HEK293T (cell line): ENCODE measurements at places on chromosomes 11 and 22.

GRCh38 chr22:49777569-49778249 lies 50.0 kb downstream of the BRD1 start:
- DNase-seq: no peak

DNA sequence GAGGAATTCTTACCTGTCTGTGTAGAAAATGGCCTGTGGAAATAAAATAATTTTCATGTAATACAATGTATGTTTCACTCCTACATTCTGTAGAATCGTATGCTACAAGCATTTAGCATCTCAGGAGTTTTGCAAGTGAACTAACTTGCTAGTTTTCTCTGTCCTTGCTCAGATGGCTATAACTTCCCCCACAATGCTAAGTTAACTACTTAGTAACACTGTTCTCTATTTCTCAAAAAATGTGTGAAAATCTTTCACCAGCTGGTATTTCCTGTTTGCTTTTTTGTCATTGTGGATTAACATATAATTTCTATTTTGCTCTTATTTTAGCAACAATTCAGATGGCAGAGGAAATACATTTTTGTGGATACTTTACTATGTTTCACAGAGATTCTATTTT lies 4.4 kb downstream of the OR4S2 start:
- DNase-seq: no peak

DNA sequence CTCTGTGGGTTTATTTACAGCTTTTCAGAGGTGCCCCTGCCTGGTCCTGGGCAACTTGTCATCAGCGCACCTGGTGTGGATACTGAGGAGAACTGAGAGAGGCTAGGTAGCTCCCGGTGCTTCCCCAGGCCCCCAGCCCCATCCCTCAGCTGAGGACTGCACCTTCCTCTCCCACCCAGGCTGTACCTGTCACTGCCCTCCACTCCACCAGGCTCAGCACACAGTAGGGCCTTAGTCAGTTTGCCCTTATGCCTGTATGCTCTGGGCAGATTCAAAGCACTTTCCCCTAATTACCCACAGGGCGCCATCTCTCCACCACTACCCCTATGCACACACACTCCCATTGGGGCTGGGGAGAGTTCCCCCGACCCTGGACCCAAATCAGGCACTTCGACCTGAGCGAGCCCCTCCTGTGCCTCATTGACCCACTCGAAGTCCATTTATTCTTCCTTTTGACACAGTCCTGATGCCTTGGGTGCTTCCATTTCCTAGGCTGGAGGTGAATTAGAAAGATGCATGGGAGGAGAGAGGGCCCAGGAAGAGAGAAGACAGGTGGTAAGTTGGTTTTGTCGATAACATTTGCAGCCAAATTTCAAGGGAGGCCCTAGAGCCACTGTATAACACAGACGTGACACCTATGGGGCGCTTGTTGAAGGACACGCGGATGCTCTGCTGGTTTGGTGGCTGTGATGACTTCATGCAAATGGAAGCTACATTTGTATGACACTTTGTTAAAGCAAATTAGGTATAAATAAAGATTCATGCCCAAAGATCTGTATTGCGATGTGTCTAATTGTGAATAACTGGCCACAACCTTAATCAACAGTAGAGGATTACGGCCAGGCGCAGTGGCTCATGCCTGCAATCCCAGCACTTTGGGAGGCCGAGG lies 13.8 kb upstream of the PICK1 start:
- no peak for DNase-seq

GRCh38 chr11:72005347-72006260 lies 6.9 kb downstream of the IL18BP start:
- DNase-seq: no peak

GRCh38 chr11:45181193-45181888 lies 34.9 kb downstream of the PRDM11 start:
- no peak for DNase-seq

DNA sequence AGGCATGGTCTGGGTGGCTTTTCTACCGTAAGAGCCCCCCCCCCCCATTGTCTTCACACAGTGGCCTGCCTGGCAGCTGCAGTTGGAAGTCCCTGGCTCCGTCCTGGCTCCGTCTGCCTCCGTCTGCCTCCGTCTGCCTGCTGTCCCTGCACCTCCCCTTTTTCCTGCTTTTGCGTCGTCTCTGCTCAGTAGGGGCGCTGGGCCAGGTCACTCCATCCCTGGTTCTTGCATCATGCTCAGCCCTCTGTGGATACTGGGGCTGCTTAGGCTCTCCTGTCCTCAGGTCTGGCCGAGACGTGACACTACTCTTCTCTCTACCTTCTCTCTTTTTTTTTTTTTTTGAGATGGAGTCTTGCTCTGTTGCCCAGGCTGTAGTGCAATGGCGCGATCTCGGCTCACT lies 27.8 kb downstream of the AP2A2 start:
- DNase-seq: no peak

GRCh38 chr22:27462190-27462589 lies 339.4 kb downstream of the MN1 start:
- no peak for DNase-seq

DNA sequence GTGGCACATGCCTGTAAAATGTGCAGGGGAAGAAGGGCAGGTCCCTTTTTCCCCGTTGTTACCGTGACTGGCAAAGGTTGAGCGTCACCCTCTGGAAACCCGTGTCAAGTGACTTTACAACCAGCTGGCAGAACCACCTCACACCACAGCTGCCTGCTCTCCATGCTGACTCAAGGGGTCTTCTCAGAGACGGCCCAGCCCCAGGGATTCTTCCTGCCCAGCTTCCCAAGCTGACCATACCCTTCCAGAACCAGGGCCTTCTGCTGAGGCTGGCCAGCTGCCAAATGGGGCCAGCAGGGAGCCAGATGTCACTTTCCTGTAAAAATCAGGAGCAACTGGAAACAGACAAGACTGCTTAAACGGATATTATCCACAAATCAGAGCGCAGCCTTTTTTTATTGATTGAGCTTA lies 6.3 kb downstream of the PC start:
- DNase-seq: no peak

DNA sequence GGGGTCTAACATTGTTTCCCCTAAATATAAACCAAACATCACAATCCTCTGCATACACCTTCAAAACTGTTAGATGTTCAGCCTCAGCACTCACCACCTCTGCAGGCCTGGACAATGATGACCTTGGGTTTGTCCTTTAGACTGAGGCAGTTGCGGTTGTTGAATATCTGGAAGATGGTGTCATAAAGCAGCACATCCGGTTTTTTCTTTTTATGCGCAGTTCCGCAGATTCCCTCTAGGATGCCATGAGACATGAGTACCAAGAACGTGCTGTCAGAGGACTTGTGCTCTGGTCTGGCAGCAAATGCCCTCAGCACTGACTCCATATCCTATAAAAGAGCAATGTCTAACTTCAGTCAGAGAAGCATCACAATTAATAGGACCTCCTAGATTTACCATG lies 22.8 kb downstream of the CASP5 start:
- peak; percentile 10 for DNase-seq

DNA sequence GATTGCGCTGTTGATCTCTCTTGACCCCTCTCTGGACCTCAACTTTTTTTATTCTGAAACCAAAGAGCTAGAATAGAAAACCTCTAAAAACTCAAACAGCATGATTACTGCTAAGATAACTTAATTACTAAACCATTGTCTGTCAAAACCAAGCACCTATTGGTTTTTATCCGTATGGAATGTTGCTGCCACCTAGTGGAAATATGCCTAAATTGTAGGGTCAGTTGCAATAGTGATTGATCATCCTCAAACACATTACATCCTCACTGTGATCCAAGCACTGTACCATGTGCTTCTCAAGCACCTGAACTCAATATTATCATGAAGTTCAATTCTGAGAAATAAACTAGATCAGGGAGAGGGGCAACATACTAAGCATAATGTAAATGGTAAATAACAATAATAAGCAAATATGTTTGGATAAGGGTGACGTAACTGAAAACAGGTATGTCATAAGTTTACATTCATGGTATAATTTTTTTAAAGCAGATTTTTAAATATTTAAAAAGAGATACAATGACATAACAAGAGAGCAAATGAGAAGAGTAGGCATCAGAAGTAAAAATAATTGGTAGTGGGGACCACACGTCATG lies 3.8 kb upstream of the OR5A2 start:
- DNase-seq: peak; percentile 55

DNA sequence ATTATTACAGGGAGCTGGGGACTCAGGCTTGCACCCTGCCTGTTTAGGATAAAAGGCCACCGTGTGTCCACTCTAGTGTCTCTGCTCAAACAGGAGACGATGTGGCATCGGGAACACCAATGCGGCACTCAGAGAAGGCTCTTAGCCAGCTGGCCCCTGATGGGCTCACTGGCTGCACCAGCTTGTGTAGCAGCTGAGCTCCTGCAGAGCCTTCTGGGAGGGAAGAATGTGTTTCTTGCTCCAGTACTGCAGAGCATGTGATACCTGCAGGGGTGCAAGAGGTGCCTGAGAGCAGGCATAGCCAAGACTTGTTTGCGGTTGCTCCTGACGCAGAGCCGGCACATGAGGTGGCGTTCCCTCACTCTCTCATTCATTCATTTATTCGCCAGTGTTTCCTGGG lies 44.4 kb upstream of the KCNQ1OT1 start:
- no peak for DNase-seq

DNA sequence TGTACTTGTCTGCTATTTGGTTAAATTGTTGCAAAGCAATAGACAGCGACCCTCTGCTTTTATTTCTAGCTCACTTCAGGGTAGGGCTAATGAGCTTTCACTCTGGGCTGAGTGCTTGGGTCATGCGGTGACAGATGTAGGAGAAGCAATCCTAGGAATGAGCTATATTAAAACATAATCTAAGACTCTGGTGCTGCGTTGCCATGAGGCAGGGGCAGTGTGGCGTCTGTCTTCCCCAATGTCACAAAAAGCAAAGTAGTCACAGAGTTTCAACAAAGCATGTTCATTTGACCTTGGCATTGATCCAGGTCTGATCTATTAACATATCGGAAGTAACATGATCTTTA lies 55.5 kb upstream of the GRAMD1B start:
- no peak for DNase-seq

DNA sequence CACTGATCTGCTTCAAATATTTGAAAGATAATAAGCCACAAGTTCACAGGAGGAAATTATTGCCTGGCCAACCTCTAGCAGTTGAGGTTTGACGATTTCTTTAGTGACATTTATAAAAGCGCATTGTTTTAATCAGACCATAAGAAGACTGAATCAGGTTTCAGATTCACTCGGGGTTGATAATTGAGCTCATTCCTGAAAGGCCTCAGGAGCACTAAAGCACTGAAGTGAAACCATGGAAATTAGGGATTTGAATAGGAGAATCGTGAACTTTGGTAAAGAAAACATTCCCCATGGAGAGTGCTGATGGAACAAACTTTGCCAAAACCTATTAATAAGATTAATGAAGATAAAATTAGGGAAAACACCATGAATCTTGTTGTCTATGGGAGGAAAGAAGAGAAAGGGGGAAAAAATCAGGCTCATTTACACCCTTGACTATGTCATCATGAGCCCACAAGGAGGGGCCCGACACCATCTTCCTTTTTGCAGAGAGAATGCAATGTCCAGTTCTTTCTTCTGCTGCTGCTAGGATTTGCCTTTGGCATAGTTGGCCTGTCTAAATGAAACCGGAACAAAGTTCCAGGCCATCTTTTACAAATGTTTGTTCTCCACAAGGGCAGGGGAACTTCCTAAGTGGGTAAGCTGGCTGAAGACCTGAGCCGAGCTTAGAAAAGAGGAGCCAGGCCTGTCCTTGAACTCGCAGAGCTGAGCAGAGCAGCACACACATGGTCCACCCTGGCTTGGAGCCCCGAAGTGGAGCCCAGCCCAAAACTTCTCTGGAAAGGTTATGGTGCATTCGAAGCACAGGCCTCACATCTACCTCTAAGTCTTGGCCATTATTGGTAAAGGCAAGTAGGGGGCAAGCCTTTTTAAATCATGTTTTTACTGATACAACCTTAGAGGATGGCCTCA lies 56.1 kb upstream of the EIF3M start:
- no peak for DNase-seq

DNA sequence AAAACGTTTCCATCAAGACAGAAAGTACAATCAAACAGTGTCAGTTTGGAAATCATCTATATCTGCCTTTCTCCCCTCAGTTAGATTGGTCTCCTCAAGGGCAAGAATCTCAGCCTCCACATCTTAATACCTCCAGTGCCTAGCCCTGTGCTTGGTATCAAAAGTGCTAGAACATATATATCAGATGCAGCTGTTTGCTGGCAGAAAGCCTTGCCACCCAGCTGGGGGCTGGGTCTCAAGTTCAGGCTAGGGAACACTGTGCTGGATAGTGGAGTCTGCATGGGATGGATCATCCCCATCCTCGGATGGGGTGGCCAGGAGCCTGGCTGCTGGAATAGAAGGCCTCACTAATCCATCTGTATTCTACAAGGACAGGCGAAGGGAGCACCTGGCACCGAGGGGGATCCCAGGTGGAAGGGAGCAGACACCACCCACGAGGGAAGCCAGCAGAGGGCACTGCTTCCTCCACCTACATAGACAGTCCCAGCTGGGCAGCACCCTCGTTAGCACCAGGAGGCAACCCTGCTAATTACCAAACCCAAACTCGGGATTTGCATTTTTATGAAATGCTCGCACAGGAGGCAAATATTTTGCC lies 602.2 kb downstream of the BUD13 start:
- DNase-seq: peak; percentile 32

- DNase-seq: no peak
Observed at GRCh38 chr11:130050257-130050656, 19.4 kb upstream of the APLP2 start.

DNA sequence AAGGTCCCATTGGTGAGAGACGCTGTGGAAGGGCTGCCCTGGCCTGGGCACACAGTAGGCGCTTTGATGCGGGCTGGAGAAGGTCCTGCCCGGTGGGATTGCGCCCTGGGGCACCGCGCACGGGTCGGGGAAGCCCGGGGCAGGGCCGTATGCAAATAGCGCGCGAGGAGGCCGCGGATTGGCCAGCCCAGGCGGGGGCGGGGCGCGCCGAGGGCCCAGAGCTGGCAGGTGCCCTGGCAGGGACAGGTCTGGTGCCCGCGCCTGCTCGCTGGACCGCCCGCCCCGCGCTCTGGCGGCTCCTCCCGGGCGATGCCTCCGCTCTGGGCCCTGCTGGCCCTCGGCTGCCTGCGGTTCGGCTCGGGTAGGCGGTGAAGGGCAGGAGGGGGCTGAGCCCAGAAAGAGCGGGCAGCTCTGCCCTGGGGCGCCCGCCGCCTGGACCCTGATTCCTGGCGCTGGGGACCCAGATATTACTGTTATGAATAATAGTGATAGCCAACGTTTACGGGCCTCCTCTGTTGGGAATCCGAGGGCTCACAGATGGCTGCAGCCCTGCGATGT lies at the start of gene UPK3A:
UPK3A (plus strand) TSS at position 245 of the 558 bp plus-strand sequence; CDS start at position 310, 65 bp downstream.
- DNase-seq: no peak

GRCh38 chr22:29112121-29112520 lies 39.3 kb downstream of the KREMEN1 start:
- DNase-seq: no peak
